ENCODE measurements at places on chromosomes 5 and 9.

DNA sequence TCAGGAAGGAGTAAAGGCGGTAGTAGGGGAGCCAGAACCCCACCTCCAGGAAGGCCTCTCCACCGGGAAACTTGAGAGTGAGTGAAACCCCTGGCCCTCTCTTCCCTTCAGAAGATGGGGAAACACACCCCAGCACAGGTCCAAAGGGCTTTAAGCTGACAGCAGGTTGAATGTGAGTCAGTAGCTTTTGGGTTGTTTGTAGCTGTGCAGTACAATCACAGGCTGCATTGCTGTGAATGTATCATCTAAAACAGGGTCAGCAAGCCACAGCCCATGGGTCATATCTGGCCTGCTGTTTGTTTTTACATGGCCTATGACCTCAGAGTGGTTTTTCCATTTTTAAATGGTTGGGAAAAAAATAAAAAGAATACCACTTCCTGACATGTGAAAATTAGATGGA is 10.0 kb downstream of the OTULINL start:
- no peak for DNase-seq

DNA sequence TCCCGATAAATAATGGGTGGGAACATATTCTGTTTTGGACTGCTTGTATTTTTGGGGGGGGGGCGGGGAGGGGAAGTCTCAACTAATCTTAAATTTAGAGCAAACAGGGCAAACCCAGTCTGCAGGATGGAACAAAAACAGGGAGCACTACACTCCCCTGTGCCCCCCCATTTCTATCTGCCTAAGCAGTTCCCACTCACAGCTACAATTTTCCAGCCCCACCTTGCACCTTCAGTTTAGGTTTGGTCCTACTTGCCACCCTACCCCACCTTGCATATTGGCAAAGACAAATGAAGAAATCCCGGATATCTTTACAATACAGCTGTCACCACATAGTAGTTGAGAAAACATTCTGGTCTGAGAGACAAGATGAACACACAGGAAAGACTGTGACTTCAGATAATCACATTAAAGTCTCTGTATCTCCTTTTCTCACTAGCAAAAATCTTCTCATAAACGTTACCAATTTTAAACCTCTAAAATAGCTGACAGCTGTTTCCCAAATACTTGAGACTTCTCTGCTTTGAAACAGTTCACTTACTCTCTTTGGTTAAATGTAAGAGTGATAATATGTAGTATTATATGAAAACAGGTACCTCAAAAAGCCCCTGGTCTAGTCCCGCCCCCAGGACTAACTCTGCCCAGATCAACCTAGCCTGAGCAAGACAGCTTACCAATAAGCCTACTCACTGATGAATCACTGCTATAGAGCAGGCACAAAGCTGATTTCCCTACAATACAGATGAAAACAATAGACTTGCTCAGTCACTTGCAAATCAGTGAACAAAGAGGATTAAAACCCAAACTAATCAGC is 5.2 kb upstream of the RAPGEF6 start:
- peak; percentile 69 for DNase-seq

GRCh38 chr9:36950389-36950788 is 83.7 kb downstream of the PAX5 start:
- no peak for DNase-seq

- DNase-seq: no peak
These were observed 3.8 kb upstream of the RASEF start for GRCh38 chr9:83066771-83067170.

DNA sequence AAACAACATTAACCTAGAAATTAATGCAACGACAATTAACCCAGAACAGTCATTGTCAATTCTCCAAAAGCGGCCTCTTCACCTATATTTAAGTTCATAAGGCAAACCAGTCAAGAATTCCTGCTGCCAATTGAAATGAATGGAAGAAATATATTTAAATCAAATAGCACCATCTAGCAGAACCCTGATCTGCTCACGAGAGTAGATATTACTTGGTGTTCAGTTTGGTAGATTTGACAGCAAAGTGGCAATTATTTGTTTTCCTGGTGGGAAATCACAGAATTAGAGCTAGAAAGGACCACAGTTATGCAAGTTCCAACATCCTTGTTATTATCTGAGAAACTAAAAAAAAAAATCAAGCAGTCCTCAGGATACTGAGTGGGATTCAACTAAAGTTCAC is 2.3 kb downstream of the SSBP2 start:
- no peak for DNase-seq

GRCh38 chr5:102528600-102528999 is 29.8 kb upstream of the SLCO6A1 start:
- DNase-seq: no peak

- no peak for DNase-seq
These were observed 396.9 kb downstream of the CTNND2 start for GRCh38 chr5:11507156-11507910.

- DNase-seq: no peak
These were observed 152.7 kb downstream of the CWC27 start for GRCh38 chr5:64921386-64921785.

GRCh38 chr5:16809010-16809394 is 127.1 kb downstream of the MYO10 start:
- no peak for DNase-seq

DNA sequence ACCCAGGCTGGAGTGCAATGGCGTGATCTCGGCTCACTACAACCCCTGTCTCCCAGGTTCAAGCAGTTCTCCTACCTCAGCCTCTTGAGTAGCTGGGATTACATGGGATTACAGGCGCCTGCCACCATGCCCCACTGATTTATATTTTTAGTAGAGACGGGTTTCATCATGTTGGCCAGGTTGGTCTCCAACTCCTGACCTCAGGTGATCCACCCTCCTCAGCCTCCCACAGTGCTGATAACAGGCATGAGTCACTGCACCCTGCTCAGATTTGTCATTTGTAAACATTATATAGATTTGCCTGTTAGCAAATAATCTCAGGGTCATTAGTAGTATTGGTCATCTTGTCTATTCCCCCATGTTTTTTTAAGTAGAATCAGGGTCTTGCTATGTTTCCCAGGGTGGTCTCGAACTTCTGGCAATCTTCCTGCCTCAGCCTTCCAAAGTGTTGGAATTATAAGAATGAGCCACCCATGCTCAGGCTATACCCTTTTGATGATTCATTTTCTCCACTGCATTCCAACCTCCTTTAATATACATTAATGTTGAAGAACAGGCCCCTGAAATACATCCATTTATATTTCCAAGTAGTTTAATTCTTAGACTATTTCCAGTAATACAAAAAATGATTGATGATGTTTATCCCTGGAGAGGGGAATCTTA is 17.3 kb downstream of the CENPH start:
- no peak for DNase-seq

DNA sequence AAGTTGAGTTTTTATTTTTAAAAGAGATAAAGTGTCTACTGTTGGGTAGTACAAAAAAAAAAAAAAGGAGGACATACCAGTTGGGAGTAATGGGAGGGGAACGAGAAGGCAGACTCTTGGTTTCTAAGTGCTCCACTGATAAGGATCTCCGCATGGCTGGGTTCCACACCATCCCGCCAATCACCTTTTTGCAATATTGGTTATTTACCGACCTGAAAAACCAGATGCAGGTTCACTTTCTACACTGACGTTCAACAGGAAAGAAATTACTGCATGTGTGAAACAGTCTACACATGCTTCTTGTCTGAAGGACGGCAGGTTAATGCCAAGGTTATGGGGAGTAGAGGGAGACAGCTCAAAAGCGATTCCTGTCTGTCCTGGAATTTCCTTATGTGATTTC is 75.5 kb downstream of the PTPN3 start:
- no peak for DNase-seq

GRCh38 chr5:118544887-118545449 is 443.4 kb downstream of the DTWD2 start:
- no peak for DNase-seq

GRCh38 chr5:93141969-93142368 is 439.1 kb downstream of the NR2F1-AS1 start:
- DNase-seq: no peak

- no peak for DNase-seq
These were observed 269.2 kb upstream of the ELAVL2 start for GRCh38 chr9:24095246-24095645.

DNA sequence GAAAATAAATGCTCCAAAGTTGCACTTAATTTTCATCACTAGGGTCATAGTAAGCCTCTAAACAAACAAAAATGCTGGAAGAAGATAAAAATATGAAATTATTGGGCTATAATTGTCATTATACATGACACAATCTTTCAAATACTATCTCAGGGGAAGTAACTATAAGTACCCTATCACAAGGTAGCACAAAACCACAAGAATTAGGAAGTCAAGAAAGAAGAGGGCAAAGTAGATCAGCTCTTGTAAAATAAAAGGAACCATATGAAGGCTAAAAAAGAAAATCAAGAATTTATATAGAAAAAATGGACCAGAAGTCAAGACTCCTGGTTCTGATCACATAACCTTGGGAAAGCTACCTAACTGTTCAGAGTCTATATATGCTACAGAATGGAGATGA is 48.1 kb downstream of the DIAPH1 start:
- no peak for DNase-seq

GRCh38 chr5:144142824-144143162 is 27.7 kb downstream of the YIPF5 start:
- no peak for DNase-seq

- DNase-seq: no peak
These were observed 365.7 kb downstream of the DEPDC1B start for GRCh38 chr5:60334281-60334713.
